Lung microvascular endothelial cell (primary cell): ENCODE measurements at places on chromosomes 4 and X. TPM values are rescaled to one million over a fixed set of nuclear protein-coding genes. Genes with fewer than 3 reads are reported as not detected.
A peak's percentile ranks its signal among the peaks of the same experiment; 100 is the strongest.

PARM1 gene
- under 0.01 TPM in 1 of 2 replicates, not detected in the other for total RNA-seq

VMA21 gene
- 38.4 and 48.0 TPM in 2 replicates for total RNA-seq

CXCL6 gene
- 0.22 and 0.40 TPM in 2 replicates for total RNA-seq

GRCh38 chr4:66855956-66856355, 689.3 kb downstream of the CENPC start:
- DNase-seq: no peak

GRCh38 chr4:165931741-165932140, 58.7 kb downstream of the TLL1 start:
- no peak for DNase-seq

DNA sequence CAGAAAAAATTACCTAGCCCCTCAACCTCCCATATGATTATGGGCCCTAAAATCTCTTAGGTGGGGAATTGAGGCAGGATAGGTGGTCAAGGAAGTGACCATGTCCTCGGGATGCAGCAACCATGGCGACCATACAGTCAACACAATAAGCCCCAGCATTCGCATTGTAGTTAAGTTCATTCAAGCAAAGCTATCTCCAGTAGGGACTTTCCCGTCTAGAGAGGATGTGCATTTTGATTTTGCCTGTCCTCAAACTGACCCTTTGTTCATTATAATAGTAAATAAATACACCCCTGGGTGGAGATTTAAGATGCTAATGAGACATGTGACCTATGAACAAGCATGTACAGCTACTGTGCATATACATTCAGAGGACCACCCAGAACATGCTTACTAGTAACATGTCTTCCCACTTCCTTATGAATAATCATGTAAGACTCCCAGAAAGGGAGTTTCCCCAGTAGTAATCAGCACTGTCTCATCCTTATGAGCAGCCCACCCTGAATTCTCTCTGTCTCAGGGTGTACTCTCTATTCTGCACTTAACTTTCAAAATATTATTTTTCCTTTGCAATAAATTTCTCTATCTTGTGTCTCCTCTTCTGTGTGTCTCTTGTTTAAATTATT, 74.3 kb downstream of the NUDT11 start:
- DNase-seq: no peak

DNA sequence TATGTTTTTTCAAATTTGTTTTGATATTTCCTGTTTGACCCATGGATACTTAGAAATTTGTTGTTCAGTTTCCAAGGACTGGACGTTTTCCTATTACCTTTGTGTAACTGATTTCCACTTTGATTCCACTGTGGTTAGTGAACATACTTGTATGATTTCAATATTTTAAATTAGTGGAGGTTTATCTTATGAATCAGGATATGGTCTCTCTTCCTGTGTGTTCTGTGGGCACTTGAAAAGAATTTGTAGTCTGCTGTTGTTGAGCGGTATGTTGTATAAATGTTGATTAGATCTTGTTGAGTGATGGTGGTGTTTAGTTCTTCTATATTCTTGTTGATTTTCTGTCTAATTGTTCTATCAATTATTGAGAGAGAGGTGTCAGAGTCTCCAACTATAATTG, 21.2 kb upstream of the LAMTOR3 start:
- DNase-seq: no peak

DNA sequence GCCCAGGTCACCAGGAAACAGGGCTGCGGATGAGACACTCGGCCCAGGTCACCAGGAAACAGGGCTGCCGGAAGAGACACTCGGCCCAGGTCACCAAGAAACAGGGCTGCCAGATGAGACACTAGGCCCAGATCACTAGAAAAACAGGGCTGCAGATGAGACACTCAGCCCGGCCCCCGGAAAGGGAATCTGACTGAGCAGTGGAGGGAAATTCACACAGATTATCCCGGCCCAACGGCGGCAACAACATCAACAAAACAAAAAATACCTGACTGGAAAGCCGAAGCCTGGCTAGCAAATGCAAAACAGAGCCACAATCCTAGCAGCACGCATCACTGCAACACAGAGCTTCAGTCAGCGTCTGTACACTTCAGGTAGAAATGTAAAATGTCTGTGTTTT, 20.7 kb downstream of the AFAP1 start:
- peak; percentile 54 for DNase-seq
